Heart left ventricle (tissue), 16 donors: ENCODE measurements at places on chromosomes 11 and 22. TPM values are rescaled to one million over a fixed set of nuclear protein-coding genes. Genes with fewer than 3 reads are reported as not detected.
A peak's percentile ranks its signal among the peaks of the same experiment; 100 is the strongest.

GRCh38 chr11:127345819-127346459 is 345.4 kb upstream of the KIRREL3 start:
- peak; percentile 32 for DNase-seq

DNA sequence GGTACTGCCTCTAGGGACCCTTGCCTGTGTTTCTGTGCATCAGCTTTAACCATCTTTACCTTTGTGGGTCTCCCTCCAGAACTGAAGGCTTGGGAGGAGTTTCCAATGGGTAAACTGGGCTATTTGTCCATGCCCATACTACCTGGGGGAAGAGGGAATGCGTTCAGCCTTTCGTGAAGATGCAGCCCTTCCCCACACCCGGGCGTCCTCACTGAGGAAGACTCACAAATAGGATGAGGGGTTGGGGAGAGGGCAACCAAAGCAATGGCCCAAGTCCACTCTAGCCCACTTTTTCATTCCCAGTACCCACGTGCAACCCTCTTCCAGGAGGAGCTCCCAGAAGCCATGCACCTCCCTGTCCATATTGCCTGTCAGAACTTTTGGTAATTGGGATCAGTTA is 61.8 kb upstream of the ADA2 start:
- DNase-seq: no peak

Gene NPAS4
- total RNA-seq: not detected

Gene LARGE2
- total RNA-seq: not detected

Gene ZBTB16
- total RNA-seq: 87.3 TPM

- no peak for DNase-seq
Observed at GRCh38 chr22:21446827-21447690, 20.1 kb upstream of the TMEM191C start.
